ENCODE measurements at places on chromosomes 16 and 17. TPM values are rescaled to one million over a fixed set of nuclear protein-coding genes. Genes with fewer than 3 reads are reported as not detected.

- peaks cover 34% of the 10 kb centered on the region for H3K27me3 ChIP-seq
- H3K4me3 ChIP-seq: no peak overlapping the region
- H3K27ac ChIP-seq: no peak overlapping the region
- H3K4me1 ChIP-seq: no peaks in the 10 kb centered on the region
These were observed 14.0 kb downstream of the SALL1 start for GRCh38 chr16:51137097-51137496.

- H3K27ac ChIP-seq: no peak overlapping the region
- no peaks in the 10 kb centered on the region for H3K27me3 ChIP-seq
- H3K4me3 ChIP-seq: no peak overlapping the region
These were observed 66.8 kb downstream of the CRISPLD2 start for GRCh38 chr16:84886497-84887090.

DNA sequence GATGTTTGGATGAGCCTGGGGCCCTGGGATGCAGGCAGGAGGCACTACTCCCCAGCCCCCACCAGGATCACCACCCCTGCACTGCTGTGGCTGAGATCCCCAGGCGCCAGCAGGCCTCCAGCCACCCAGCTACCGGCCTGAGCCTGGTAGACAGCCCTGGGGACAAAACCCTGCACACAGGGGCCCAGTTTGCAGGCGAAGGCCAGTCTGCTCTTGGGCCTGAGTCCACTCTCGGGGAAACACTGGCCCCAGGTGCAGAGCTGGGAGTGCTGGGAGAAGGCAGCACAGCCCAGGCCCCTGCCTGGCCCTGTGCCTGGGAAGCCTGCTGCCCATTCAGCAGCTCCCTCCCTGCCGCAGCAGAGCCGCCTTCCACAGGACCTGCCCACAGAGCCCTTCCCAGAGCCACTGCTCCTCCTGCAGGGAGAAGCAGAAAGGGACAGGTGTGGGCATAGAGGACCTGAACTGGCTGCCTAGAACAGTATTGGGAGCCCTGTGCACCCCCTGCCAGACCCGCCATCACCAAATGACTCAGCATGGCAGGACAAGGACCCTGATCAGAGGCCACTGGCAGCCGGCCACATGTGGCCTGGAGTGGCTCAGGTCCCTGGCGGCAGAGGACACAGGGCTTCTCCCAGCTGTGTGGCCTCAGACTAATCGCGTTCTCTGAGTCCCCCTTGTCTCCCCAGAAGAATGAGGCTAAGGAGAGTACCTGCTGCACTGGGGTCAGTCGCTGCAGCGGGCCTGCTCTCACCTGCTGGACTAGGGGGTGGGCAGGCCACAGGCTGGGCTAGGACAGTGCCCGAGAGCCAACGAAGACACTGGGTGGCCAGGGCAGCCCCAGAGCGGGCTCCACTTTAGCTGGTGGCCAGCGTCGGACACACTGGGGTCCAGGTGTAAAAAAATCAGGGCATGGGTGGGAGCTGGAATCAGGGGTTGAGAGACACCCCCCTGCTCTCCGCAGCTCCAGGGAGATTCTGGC is 10.7 kb downstream of the MSRB1 start:
- H3K4me1 ChIP-seq: no peaks in the 10 kb centered on the region
- H3K4me3 ChIP-seq: no peak overlapping the region
- no peaks in the 10 kb centered on the region for H3K27me3 ChIP-seq
- no peak for DNase-seq

DNA sequence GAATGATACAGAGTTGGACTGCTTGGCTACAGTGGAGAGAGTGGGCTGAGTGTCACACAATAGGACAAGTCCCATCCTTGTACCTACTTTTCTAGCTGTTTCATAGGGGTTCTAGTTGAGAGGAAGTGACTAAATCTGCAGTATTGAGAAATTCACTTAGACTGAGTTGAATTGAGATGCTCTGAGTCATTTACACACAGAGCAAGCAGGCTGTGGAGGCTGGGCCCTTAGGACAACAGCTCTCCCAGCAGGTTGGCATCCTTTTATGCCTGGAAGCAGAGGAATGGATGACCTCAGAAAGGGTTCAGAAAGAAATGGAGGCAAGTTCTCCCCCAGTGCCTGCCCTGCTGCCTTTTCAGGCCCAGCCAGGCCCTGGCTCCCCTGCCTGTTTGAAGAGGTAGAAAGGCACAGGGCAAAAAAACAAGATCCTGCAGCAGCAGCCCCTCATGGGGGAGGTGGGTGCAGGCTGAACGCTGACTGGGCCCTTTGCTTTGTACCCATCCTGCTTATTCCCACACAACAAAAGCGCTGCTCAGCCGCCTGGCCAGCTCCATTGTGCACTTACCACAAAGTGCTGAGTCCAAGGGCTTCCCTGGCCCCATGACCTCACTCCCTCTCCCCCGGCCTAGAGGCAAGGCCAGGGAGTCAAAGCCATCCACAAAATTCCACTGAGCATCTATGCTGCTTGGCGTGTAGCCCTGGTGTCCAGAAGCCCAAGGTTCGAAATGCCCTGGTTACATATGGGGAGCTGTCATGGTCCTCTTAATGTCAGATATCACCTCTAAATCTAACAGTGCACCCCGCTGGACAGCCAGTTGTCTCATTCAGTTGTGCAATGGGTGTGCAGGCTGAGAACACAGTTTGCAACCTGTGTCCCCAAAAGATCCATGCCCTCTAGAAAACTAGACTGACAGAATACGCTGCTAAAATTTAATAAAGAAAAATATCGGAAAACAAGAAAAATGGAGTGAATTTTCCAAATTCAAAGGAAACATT is 5.4 kb upstream of the CRYBA1 start:
- no peaks in the 10 kb centered on the region for H3K36me3 ChIP-seq
- H3K4me3 ChIP-seq: no peak overlapping the region
- DNase-seq: no peak

DNA sequence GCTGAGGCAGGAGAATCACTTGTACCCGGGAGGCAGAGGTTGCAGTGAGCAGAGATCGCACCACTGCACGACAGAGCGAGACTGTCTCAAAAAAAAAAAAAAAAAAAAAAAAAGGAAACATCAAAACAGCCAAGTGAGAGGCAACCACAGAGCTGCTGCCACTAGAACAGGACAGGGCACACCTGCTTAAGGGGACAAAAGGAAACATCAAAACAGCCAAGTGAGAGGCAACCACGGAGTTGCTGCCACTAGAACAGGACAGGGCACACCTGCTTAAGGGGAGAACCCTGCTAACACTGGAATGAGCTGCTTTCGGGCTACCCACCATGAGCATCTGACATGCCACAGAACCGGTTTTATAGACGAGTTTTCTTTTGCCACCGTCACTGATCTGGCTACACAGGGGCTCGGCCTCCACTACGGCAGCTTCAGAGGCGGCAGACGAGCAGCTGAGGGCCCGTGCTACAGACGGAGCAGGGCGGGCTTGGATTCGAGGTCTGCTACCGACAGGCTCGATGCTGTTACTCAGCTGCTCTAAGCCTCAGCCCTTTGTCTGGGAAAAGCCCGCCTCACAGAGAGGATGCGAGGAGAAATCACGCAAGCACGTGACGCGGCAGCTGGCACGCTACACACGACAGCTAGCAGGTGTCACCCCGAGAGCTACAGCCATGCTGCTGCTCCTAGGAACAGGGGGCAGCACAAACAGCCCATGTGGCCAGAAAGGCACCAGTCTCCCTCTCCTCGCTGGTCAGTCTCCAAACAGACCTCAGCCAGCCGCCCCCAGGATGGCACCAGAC is 2.0 kb downstream of the P4HB start:
- H3K27me3 ChIP-seq: no peaks in the 10 kb centered on the region
- no peak for DNase-seq

- H3K4me1 ChIP-seq: no peaks in the 10 kb centered on the region
- no peak for DNase-seq
- H3K27me3 ChIP-seq: peaks cover 28% of the 10 kb centered on the region
- H3K36me3 ChIP-seq: no peaks in the 10 kb centered on the region
These were observed 531 bp upstream of the CDH8 start for GRCh38 chr16:62036802-62037135.

GRCh38 chr17:81545160-81545949 is 6.8 kb downstream of the FAAP100 start:
- no peak overlapping the region for H3K4me3 ChIP-seq
- no peaks in the 10 kb centered on the region for H3K4me1 ChIP-seq
- H3K27ac ChIP-seq: no peak overlapping the region
- peaks cover 81% of the 10 kb centered on the region for H3K36me3 ChIP-seq
- no peaks in the 10 kb centered on the region for H3K27me3 ChIP-seq

CCL2 gene
- total RNA-seq: 53.3 TPM

TP53TG3F gene
- total RNA-seq: not detected

TMEM132E gene
- 0.23 TPM for total RNA-seq

DPEP1 gene
- total RNA-seq: 3.0 TPM

TEKT1 gene
- total RNA-seq: not detected

HSD11B2 gene
- 2.2 TPM for total RNA-seq

GAST gene
- total RNA-seq: not detected

RTN4RL1 gene
- 4.3 TPM for total RNA-seq
